ENCODE measurements at places on chromosomes 12 and 14.

DNA sequence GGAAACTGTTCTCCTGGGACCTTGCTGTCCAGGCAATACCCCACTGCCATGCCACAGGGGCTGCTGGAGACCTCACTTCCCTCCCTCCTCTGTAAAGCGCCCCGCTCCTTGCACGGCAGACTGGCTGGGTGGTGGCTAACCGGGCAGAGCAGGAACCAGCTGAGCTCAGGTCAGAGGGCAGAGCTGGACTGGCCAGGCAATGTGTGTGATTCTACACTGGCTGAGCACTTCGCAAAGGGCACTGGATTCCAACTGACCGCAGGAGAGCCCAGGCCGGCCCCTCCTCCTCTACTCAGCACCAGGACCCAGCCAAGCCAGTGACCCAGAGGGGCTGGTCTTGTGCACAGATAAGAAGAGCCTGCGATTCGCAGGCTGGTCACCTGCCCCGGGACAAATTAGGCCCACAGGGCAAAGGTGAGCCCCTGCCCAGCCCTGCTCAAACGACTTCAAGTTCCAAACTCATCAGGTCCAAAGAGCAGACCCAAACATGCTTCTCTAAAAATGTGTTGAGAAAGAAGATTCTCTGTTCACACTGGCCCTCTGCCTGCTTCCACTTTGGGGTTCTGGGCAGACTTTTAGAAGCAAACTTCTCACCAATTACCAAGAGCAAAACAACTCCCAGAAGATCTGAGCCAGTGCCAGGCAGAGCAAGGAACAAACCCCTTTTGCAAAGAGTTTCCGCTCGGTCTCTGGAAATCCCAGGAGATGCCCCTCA, 54.9 kb upstream of the DIO3 start:
- DNase-seq = no peak

DNA sequence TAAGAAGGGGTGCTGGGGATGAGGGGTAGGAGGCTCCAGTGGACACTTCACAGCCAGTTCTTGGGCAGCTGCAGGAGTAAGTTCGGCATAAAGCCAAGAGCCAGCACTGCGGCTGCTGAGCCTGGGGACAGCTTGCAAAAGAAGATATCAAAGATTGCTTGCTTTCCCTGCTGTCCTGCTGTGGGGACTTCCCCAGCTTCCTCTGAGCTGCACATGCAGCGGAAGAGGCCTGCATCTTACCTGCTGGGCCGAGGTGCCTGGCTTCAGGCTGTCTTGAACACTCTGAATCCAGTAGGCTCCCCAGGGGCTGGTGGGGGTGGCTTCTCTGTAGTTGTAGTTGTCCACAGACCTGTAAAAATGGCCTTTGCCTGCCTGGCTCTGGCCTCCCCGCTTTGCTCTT, 1.3 kb downstream of the CHGA start:
- no peak for DNase-seq

DNA sequence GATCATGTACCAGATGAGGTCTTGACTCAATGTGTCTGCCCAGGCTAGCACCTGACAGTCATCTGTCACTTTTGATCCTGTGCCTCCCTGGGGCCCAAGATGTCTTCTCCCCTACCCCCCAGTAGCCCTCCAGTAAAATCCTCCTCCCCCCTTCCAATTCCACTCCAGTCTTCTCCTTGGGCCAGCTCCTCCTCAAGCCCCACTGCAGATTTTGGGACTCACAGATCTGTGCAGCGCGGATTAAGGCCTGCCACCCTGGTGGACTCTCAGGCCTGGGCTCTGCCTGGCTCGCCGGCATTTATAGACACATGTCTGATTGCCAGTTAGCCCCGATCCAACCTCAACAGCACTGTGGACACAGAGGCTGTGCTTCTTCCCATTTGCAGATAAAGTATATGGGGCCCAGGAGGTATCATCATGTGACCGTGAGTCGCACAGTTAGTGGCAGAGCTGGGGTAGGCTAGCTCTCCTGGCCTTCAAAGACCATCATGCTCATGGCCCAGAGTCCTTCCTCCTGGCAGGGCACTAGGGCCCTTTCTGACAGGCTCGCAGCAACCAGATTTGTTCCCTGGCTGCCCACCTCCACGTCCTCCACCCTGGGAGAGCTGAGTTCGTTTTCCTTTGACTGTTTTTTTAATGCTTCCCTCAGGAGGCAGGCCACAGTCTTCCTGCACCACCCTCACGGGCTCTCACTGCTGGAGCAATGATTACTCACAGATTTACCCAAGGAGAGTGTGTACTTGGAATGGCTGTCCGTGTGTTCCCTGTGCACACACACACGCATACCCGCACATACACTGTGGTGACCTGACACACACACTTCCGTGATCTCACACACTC, 98.3 kb upstream of the DIO3 start:
- DNase-seq = no peak

GRCh38 chr14:52318826-52319645, 4.9 kb downstream of the PTGER2 start:
- DNase-seq = no peak
